Activated CD4-positive, alpha-beta T cell treated with anti-CD3 and anti-CD28 coated beads, Interleukin-2, amount 10 ng/mL, durations not matched to agents 24 days and 14 days (primary cell): ENCODE measurements at places on chromosomes 7 and 10. TPM values are rescaled to one million over a fixed set of nuclear protein-coding genes. Genes with fewer than 3 reads are reported as not detected.

TRIM50 gene
- total RNA-seq: not detected in 2 replicates

PON1 gene
- not detected in 2 replicates for total RNA-seq

NPFFR1 gene
- total RNA-seq: not detected in 2 replicates

RTKN2 gene
- total RNA-seq: 2.7 and 3.4 TPM in 2 replicates

GRID2IP gene
- total RNA-seq: 0.05 TPM in 1 of 2 replicates, not detected in the other

DNA sequence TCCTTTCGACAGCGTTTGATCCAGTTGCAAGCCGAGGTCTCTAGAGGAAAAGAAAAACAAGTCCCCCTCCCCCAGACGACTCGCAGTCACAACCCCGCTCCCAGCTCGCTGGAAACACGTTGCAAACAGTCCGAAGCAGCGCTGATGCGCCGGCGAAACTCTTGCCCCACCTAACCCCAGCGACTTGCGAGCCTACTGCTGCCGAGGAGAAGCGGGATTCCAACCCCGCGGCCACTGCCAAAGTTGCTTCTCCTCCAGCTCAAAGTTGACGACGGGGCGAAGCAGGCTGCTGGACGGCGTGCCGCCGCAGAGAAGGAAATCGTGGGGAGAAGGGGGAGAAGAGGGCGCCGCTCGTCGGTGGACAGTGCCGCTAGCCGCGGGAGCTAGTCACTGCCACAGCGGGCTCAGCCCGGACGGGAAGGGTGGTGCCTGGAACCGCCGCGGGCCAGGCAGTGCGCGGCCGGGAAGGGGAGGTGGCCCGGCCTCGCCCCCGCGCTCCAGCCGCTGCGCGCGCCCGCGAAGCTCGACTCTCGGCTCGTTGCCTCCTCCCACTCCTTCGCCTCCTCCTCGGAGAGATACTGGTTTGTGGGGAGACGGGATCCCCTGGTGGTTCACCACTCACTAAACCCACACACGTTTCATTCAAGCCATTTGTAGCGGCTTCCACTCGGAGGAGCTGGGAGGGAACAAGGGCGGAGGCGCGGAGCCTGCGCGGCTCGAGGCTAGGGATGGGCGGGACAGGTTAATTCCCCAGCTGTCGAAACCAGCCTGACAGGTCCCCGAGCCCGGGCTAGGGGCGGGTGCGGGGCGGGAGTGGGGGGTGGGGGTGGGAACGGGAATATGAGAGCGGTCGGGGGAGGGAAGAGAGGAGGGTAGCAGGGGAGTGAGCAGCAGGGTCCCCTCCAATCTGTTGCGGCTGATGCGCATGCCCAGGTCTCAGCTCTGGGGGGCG, at the start of gene GPR37:
Gene GPR37, minus strand, starts transcription at position 392 of the 952 bp plus-strand sequence. CDS start 816 bp downstream, outside the sequence.
- DNase-seq: peak; percentile 78

DNA sequence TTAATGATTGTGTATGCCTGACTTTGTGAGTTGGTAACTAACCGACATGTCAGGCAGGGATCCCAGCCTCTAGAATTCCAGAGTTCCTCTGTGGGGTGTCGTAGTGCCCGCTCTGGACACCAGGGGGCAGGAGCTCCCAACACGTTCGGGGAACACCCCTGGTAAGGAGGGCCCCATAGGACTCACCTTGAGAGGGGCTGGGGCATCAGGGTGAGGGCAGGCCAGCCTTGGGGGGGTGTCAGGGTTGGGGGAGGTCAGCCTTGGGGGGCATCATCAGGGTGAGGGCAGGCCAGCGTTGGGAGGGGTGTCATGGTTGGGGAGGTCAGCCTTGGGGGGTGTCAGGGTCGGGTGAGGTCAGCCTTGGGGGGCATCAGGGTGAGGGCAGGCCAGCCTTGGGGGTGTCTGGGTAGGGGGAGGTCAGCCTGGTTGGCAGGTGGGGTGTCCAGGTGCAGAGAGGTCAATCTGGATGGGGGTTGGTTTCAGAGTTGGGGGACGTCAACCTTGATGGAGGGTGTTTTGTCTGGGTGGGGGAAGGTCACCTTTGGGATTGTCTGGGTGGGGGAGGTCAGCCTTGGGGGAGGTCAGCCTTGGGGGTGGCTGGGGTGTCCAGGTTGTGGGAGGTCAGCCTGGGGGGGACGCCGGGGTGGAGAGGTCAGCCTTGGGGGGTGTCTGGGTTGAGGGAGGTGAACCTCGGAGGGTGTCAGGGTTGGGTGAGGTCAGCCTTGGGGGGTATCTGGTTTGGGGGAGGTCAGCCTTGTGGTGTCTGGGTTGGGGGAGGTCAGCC, 45.6 kb upstream of the SUN1 start:
- peak; percentile 90 for DNase-seq

DNA sequence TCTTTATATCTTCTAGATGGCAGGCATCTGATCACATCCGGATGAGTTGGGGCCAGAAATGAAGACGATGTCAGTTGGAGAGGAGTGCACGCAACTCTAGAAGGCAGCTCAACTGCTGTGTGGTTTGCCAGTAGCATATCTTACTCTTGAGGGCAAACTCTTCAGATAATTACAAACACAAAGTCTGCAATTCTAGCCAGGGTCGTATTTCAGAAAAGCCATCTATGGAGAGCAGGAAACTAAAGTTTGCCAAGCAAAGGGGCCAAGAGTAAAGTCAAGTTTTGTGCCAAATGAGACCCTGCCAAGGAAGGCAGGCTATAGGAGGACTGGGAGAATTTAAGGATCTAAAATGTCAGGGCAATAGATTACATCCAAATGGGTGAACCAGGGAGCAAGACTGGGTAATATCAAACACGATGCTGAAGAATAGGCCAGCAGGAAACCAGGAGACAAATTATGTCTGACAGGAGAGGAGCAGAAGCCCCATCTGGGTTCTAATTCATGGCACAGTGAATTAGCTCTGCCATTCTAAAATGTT, 312.5 kb upstream of the SEMA3C start:
- no peak for DNase-seq

DNA sequence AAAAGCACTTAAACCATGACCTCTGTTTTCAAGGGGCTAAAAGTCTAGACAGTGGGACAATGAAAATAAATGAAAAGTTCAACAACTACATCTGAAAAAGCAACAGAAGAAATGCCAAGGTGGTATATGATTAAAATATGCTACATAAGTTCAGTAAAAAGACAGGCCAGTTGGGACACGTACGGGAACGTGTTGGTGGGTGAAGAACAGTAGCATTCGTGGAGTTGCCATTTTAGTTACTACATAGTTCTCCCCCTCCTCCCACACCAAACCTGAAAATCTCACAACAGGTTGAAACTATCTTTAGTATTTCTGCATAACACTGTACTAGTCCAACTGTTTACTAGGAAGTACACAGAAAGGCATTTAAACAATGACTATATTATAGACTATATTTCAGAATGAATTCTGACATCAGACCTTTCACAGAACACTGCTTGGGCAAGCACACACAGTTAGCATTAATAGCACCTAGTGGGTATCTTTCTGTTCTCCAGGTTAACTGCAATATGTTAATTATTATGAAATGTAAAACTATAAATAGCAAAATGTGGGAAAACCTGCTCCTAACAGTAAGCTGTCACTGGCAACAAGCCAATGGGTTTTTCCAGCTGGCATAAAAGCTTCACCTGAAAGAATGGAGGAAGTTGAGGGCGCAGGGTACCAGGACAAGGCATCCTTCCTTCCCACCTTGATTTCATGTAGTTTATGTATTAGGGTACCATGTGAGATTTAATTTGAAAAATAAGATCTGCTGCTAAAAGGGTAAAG, 135.0 kb downstream of the STRA8 start:
- DNase-seq: no peak
